ENCODE measurements at places on chromosomes 1 and 21.
A peak's percentile ranks its signal among the peaks of the same experiment; 100 is the strongest.

- no peak for DNase-seq
Measured at GRCh38 chr1:20187103-20187812, 940 bp upstream of the PLA2G2C start.

- no peak for DNase-seq
Measured at GRCh38 chr1:188463919-188464318, 1635.2 kb downstream of the PLA2G4A start.

GRCh38 chr21:36927719-36928117 is 38.8 kb downstream of the HLCS start:
- DNase-seq = peak; percentile 37

DNA sequence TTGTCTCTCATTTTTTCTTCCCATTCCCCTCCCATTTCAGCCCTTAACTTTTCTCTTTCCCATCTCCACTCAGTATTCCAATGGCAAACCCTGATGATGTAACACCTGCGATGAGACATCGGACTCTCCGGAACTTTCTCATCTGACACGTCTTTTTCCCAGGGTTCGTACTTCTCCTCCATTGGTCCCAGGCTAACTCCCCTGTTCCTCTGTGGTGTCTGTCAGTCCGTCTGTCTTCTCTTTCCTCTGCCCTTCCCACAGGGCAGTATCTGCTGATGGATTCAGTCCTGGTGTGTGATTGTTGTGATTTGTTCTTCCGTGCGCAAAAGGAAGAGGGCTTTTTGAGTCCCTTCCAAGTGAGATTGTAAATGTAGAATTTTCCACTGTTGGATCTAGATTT is 27.7 kb downstream of the VANGL2 start:
- no peak for DNase-seq

- DNase-seq = no peak
Measured at GRCh38 chr1:244089561-244089960, 38.5 kb downstream of the ZBTB18 start.
